Suppressor macrophage (primary cell): ENCODE measurements at places on chromosomes 5 and 9.

GRCh38 chr9:79057576-79057975, 514.2 kb upstream of the TLE4 start:
- DNase-seq: no peak

- DNase-seq: no peak
These were observed 94.4 kb downstream of the IZUMO3 start for GRCh38 chr9:24451346-24451745.

DNA sequence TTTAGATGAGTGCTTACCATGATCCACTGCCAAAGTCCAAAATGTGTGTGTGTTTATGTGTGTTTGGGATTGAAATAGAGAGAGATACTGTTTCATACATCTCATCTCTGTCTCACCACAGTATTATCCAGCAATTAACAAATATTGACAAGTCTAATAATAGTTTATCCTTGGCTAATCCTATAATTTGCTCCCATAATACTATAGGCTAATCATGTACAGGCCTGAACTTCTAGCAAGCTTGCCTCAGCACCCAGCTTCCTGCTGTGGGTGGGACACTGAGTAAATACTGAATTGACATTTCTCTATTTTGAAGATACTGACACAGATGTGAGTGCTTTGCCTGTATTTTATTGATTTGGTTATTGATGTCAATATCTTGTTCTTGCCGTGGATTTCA, 35.3 kb upstream of the KCNV2 start:
- no peak for DNase-seq

DNA sequence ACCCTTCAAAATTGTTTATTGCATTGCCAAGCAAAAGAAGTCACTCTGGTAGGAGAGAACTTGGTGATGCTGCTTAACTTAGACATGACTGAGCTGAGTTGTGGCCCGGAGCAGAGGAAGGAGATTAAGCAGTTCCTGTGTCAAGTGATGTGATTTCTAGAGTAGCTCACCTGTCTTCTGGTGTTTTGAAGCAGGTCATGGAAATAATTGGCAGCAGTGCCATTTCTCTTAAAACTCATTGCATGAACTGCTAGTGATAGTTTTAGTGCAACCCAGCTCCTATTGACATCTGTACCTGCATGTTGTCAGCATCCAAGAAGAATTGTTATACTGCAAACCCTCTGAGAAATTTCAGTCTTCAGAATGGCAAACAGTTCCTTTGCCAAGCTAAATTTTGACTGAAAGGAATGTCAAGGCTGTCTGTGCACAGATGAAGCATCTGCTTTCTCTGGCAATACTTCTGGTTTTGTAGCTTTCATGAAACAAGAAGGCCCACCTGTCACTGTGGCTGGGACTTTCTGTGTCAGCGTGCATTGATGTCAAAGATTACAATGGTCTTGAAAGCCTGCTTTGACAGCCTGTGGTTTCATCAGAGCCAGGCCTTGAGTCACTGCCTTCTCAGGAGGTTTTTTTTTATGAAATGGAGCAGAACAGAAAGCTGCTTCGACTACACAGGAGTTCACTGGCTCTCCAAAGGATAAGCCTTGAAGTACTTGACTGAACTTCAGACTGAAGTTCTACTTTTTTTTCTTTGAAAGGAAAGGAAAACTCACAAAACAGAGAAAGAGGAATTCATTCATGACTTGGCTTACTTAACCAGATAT, 90.6 kb downstream of the RALGPS1 start:
- peak; percentile 16 for DNase-seq

- DNase-seq: peak; percentile 87
These were observed 27.8 kb downstream of the NFIL3 start for GRCh38 chr9:91395553-91396471.

GRCh38 chr9:20636888-20637440, 14.7 kb upstream of the MLLT3 start:
- no peak for DNase-seq

DNA sequence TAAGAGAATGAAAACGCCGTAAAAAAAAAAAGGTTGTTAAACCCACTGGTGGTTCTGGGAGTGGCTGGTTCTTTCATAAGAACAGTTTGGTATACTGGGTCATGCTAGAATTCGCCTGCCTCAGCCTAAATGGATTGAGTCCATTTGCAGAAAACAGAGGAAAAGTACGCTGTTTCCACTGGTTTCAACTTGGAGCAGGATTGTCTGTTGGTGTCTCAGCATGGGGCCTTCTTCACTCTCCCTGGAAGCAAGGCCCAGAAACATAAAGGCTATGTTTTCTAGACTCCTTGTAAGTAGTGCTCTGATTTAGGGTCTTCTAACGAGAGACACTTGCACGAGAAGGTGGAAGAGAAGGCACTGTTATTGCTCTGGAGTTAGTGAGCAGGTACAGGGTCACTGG, 116.9 kb upstream of the MTAP start:
- DNase-seq: no peak

DNA sequence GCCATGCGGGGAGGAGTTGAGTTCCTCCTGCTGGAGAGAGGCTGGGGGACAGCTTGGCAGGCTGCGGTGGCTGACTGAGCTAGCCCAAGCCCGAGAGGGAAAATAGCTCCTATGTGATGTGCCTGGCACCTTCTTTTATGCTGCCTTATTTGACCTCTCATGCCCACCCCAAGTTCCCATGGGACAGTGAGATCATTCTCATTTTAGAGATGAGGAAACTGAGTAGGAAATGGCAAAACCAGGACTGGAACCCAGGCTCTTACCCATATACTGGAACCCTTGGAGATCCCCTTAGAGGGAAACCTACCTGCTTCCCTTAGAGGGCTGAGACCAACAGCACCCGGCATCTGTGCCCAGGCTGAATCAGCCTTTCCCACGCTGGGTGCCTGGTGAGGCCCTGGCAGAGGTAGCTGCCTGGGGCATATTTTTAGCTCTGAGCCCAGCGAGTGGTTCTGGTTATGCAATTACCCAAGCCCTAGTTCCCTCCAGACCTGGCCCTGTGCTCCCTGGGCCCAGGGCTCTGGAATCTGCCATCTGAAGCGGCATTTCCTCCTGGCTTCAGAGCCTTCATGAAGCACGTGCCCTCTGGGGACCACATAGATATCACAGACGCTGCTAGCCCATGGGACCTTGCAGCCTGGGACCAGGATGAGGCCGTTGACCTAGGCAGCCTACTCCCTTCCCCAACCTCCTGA, 23.6 kb downstream of the COL27A1 start:
- DNase-seq: no peak

GRCh38 chr9:20472342-20473045, 149.8 kb downstream of the MLLT3 start:
- no peak for DNase-seq
